ENCODE measurements at places on chromosomes 6 and 20.

- DNase-seq: no peak
Observed at GRCh38 chr6:15346315-15346714, 100.4 kb downstream of the JARID2 start.

GRCh38 chr20:22698259-22698842 lies 114.0 kb upstream of the FOXA2 start:
- DNase-seq: no peak

GRCh38 chr20:17507032-17507431 lies 24.1 kb downstream of the BFSP1 start:
- no peak for DNase-seq

- DNase-seq: no peak
Observed at GRCh38 chr20:37200926-37201826, 21.8 kb upstream of the MROH8 start.

GRCh38 chr6:170504479-170504878 lies 48.6 kb downstream of the PSMB1 start:
- no peak for DNase-seq

GRCh38 chr6:150418827-150419594 lies 50.2 kb downstream of the IYD start:
- DNase-seq: peak; percentile 67

DNA sequence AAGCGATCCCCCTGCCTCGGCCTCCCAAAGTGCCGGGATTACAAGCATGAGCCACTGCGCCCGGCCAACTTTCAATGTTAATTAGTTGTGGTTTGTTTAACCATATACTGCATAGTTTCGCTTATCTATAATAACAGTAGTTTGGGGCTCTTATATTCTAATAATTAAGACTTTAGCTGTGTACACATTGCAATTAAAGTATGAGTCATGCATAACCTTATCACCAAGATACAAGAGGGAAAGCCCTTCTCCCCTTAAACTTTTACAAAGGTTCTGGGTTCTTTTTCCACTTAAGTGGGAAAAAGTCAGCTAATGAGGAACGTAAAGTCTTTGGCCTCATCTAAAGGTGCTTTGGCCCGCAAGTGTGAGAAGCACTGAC lies 3.2 kb upstream of the MCCD1 start:
- DNase-seq: no peak

- no peak for DNase-seq
Observed at GRCh38 chr20:9609887-9610502, 95.6 kb downstream of the LAMP5 start.

- peak; percentile 68 for DNase-seq
Observed at GRCh38 chr6:148747471-148748165, 788 bp downstream of the UST start.

DNA sequence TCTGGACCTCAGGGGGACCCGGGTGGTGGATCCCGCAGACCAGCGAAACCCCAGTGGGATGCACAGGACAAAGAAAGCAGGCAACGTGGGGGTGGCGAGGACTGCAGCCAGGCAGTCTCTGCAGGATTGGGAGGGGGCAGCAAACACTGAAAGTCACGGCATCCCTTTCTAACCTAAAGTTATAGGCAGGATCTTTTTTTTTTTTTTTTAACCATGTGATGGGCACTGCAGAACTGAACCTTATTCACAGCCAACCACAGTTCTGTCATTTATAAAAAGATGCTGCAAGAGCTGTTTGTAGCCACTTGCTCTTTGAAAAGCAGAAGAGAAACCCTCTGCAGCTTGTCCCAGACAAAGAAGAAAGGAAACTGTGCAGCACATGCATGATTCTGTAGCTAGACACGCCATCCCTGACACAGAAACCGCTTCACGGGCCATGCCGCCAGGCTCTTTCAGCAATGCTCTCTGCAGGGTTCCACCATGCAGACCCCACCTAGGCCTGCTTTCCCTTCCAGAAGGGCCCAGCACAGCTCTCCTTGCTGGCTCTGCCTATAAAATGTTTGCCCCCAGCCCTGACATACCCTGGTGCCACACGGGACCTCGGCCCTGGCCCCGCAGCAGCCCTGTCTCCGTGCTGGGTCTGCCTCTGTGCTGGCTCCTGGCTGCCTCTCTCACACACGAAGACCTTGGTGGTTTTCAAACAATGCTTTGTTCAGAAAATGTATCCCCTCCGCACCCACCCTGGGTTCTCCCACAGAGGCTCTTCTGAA lies 70.8 kb downstream of the PYGB start:
- peak; percentile 24 for DNase-seq

DNA sequence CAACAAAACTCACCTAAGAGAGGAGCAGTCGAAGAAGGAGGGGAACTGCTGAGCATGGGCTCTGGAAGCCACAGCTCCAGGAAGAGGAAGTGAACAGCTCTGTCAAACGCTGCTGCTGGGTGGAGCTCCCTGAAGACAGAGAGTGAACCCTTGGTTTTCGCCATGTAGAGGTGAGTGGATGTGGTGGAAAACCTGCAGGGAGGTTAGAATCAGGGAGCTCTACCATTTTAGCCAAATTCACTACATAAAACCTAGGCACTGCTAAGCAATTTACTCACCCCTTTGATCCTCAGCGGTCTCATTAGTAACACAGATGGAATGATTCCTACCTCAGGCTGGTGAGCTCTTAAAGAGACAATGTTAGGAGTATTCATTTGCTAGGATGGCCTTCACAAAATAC lies 19.4 kb upstream of the TFAP2A start:
- DNase-seq: no peak

DNA sequence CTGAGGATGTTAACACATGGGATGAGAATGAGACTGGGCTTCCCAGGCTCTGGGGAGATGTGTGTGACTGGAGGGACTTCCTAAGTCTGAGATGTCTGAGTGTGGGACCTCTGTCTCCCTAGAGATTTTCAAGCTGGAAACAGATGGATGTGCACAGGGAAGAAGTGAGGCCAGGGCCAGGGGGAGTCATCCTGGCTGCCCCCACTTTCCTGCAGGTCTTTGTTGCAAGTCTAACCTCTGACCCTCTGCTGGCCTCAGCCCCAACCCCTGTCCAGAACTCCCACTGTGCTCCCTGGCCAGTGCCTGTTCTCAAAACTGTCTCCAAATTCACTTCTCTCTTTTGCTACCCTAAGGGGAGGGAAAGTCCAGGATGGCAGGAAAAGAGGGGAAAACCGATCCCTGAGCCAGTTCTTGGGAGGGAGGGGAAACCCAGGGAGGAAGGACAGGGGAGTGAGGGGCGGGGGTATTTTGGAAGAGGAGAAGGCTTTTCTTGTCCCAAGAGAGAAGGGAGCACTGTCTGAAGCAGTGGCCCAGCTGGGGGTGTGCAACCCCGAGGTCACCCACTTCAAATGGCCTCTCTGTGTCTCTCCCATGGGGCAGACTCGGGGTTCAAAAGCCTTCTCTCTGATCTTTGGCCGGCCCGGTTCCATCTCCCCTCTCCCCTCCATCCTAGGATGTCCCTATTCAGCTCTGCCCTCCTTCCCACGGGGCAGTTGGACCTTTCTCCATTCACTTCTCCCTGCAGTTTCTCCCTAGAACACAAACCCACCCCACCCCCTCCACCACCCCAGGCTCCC lies 3.1 kb downstream of the PPP1R18 start:
- no peak for DNase-seq

DNA sequence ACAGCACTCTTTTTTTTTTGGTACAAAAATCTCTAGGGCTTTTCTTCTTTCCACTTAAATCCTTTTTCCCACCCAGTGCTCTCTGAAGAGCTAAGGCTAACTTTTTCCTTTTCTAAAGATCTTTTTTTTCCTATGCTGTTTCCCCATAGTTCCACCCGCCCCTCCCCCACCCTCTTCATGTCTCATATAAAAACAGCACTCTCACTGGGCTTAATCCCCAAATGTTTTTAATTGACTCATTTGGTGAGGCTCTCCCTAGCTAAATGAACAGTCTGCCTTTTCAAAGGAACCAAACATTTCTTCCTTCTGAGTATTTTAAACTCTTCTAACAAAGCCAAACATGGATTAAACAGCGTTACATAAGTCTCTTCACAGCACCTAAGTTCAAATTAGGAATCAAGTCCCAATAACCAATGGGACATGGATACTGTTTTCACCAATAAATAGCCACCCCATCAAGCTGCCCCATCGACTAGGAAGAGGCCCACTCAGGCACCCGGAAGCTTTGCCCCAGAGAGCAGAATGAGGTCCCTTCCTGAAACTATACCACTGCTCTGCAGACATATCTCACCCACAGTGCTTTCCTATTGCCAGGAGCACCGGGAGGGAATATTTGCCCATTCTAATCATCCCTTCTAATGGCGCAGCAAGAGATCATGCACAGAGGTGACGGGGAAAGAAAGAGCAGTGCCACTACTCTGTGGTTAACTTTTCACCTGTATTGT lies 63.7 kb downstream of the ATXN1 start:
- DNase-seq: no peak

DNA sequence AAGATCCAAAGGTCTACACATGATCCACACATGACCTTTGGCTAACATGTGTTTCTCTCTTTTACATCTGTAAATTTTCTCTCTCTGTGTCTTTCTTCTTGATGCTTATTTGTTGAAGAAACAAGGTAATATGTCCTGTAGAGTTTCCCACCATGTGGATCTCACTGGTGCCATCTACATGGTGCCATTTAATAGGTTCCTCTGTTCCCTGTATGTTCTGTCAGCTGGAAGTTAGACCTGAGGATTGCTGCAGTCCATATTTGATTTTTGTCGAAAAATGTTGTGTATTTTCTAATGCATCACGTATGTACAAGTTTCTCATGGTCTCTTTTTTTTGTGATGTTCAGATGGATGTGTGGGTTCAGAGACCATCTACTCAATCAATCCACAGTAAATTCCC lies 30.0 kb downstream of the FOXA2 start:
- no peak for DNase-seq

DNA sequence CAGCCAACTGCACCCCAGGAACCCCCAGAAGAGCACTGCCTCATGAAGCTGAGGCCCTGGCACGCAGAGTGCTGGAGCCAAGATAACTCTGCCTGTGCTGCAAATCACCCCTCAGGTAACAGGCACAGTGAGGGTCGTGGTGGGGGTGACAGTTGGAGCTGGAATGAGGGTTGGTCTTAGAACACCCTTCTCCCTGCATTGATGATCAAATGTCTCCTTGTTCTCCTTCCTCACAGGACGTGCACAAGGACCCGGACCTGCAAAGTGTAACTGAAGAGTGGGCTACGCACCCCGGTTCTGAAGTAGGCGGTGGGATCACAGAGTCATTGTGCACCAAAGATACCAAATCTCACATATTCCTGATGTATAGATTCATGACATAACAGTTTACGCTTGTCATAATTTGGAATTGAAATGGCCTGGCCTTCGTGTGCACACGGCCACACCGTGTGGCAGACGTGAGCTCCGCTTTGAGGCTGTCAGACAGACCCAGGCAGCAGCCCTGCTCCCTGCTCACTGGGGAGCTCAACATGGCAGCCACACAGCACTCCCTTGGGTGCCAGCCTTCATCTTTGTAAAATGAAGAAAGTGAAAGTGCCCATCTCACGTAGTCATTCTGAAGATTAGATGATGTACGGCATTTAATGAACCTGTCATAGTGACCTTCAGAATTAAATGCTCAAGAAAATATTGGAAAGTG lies 8.8 kb downstream of the THBS2 start:
- DNase-seq: no peak

- no peak for DNase-seq
Observed at GRCh38 chr6:125957845-125958244, 1.3 kb downstream of the HINT3 start.

DNA sequence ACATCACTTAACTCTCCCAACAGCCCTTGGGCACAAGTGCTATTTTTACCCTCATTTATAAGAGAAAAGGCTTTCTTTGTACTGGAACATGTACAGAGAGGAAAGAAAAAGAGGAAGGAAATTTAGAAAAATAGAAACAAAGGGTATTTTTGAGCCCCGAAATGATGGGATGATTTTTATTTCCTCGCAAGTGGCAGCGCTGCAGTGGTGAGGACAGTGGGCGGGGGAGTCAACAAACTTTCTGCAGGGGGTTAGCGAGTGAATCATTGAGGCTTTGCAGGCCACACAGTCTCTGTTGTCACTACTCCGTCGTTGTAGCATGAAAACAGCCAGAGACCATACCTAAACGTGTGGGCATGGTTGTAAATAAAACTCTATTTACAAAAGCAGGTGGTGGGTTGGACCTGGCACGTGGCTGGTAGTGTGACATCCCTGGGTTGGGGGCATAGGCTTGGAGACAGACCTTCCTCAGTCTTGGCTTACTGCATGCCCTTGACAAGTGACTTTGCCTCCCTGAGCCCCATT lies 25.5 kb upstream of the OCSTAMP start:
- no peak for DNase-seq

DNA sequence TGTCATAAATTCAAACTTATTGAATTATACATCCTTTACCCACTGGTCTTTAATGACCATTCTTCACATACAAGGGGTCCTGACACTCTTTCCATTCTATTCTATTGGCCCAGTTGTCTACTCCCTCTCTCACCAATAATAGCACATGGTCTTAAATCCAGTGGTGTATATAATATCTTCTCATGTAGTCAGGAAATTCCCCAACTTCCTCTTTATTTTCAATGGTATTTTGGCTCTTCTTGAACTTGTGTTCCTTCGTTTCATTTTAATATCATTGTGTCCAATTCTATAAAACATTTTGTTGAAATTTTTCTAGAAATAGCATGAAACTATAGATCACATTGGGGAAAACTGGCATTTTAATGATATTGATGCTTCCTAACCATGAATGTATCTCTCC lies 36.8 kb downstream of the PSMB9 start:
- DNase-seq: no peak

DNA sequence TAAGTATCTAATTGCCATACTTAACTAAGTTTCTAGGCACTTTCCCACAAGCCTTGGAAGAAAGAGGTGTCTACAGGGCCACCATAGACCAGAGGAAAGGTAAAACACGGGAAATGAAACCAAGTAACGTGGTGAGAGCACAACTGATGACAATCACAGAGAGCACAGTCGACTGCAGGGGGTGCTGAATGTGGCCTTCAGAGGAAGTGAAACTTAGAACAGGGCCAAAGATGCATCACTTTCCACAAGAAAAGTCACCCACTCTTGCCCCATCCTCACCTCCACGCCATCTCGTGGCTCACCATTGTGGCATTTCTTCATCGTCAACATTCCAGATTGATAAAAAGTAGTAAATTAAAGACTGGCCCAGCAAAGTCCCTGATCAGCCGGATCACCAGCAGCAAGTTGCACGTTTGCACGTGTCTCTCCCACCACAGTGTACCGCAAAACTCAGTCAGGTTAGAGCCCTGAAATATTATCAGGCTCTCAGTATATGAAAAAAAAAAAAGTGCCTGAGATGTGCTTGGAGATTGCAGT lies 31.4 kb downstream of the HIVEP2 start:
- peak; percentile 52 for DNase-seq
